Inflammatory macrophage (primary cell): ENCODE measurements at places on chromosomes 5 and 9.

DNA sequence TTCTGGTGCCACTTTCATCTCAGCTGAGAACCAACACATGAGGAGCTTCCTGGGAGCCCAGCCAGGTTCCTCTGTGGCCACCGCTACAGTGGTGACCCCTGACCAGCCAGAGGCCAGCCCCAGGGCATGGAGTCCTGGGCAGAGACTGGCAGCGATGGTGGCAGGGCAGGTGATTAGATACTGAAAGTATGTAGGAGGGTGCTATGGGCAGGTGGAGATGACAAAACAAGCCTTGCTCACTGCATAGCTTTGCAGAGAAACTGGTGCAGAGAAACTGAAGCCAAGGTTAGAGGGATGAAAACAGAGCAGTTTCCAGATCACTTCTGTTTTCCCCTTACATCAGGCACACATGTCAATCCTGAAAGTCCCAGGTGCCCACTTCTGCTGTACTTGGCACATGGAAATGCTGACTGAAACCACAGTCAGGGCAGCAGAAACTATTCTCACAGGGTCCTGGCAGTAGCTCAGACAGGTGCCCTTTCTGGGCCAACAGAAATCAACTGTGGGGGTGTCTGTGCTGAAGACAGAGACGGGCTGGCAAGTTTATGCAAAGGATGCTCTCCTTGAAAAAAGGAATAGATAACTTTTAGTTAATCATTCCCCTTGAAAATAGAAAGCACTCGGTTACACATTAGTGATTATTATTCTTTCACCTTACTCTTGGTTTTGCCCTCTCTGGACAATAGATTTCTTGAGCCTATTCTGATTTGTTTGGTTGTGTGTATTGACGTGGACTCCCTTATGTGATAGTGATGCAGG lies 90.3 kb downstream of the ANKRD55 start:
- DNase-seq: no peak

DNA sequence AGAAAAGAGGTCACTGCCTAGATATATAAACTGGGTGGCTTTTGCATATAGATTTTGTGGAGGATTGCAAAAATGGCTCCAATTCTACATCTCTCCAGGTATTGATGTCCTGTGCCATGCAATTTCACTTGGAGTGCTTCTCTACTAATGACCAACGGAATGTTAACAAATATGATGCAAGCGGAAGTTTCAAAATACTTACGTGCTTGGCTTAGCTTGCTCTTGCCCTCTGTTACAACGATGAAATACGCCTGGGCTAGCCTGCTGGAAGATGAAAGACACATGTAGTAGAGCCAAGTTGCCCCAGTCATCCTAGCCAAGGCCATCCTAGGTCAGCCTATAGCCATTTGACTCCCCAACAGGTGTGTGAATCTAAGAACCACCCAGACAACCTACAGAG lies 3.6 kb upstream of the POC5 start:
- DNase-seq: peak; percentile 25

DNA sequence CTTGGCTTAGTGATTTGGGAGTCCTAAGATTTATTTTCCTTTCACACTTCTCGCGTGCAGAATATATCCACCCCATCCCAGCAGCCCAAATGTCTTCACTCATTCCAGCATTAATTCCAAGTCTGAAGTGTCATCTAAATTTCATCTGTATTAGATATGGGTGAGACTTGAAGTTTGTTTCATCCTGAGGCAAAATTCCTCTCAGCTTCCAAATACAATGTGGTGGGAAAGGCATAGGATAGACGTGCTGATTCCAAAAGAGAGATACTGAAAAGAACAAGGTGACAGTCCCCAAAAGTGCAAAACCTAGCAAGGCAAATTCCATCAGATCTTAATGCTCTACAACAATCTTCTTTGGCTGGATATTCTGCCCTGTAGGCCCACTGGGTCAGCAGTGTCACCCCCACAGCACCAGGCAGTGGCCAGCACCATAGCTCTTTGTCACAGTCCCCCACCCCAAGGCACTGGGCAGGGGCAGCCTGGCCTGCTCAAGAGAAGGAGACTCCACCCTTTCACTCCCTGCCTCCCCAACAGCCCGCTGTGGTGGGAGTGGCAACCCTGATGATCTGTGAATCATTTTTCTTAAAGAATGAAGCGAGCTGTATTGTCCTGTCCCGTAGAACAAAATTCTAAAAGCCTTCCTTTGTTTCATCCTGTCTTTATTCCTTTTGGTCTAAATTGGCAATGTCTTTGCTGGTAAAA lies 2.7 kb upstream of the ADAM19 start:
- no peak for DNase-seq

DNA sequence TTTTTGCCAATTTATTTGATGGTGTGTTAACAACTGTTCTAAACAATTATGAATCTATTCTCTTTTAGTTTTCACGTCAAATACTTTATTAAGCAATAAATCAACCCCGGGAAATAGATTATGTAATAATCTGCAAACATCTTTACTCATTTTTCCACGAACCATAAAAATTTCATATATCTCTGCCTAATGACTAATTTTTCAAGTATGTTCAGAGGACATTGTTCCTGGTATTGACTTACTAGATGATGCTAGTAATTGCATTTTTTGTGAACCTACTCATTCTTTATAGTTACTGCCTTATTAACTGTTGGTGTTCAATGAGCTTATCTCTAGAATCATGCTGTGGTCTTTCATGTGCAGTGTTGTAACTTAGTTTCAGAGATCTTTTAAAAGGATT lies 41.0 kb upstream of the FBN2 start:
- DNase-seq: no peak

DNA sequence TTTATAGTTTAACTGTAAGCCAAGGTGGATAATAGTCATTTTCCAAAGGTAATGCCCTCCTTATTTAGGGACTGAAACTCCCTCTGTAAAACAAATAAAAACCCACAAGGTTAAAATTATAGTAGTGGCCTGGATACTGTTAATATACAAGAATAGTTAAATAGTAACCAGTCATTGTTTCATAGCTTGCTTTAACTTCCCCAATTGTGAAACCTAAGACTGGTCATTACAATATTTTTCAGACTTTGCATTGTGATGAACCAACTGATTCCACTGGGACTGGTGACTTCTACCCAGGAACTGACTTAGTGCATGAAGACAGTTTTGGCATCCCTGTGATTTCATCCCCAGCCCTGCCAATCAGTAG lies 162.6 kb downstream of the SMC2 start:
- DNase-seq: no peak

GRCh38 chr5:90287036-90287435 lies 122.5 kb downstream of the CETN3 start:
- no peak for DNase-seq

DNA sequence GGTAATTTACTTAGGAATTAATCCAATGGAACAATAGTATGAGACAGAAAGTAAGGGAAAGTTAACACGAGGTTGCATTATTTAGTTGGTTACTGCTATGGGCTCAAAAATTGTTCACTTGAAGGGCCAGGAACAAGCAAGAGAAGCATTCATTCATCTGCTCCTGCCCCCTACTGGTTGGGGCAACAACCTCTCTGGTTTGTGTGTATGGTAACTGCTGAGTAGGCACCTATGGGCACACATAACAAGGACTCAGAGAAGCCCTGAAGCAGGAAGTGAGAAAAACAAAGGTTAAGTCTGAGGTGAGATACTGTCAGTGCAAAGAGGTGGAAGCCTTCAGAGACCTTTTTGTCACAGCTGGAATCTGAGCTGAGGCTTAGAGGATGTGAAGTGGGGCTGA lies 34.4 kb upstream of the RANBP6 start:
- DNase-seq: peak; percentile 30

DNA sequence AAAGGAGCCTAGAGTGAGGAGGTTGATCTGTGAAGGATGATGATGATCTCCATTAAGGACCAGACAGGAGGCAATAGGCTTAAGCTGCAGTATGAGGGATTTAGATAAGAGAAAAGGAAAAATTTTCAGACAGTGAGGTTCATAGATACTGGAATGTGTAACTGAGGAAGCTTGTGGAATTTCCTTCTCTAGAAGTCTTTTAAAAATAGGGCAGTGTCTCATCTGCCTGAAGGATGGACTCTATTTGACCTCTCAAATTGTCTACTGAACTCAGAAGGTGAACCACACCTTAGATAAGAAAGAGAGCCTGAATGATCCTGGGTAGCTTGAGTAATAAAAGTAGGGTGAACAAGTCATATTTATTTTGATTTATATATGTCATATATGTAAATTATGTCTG lies 148.2 kb upstream of the CDKN2B start:
- no peak for DNase-seq

- DNase-seq: no peak
Observed at GRCh38 chr5:157390551-157391297, 69.3 kb upstream of the NIPAL4 start.

DNA sequence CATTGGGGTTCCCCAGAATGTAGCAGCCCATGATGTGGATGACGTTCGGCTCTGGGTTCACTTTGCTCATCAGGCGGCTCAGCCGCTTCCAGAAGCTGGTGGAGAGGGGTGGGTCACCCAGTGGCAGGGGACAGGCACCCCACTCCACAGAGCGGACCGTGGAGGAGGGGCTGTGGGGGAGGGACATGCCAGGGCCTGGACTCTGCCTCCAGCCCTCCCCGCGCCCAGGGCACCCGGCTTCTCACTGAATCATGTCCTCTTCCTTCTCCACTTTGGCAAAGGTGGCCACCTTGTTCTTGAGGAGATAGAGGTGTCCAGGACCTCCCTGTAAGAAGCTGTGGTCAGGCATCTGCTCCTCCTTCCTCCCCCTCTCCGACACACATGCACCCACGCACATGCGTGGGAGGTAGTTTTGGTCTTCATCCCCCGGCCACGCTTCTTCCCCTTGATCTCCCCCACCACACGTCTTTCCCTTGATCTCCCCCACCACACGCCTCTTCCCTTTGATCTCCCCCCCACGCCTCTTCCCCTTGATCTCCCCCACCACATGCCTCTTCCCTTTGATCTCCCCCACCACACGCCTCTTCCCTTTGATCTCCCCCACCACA lies 8.9 kb upstream of the ENTPD8 start:
- DNase-seq: no peak

DNA sequence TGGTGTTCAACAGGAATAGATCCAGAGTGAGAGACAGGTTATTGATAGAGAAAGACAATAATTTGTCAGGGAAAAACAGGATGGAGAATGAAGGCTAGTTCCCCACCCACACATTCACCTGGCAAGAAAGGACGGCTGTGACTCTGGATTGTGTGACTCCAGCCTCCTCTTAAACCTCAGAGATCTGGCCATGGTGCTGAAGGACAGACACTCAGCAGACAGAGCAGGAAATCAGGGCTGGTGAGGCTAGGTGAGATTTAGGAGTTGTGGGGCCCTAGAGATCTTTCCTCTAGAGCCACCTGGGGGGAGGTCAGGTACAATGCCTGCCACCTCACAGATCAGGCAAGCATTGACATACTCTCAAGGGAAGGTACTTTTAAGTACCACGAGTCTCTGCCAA lies 15.2 kb downstream of the OR1B1 start:
- DNase-seq: no peak

DNA sequence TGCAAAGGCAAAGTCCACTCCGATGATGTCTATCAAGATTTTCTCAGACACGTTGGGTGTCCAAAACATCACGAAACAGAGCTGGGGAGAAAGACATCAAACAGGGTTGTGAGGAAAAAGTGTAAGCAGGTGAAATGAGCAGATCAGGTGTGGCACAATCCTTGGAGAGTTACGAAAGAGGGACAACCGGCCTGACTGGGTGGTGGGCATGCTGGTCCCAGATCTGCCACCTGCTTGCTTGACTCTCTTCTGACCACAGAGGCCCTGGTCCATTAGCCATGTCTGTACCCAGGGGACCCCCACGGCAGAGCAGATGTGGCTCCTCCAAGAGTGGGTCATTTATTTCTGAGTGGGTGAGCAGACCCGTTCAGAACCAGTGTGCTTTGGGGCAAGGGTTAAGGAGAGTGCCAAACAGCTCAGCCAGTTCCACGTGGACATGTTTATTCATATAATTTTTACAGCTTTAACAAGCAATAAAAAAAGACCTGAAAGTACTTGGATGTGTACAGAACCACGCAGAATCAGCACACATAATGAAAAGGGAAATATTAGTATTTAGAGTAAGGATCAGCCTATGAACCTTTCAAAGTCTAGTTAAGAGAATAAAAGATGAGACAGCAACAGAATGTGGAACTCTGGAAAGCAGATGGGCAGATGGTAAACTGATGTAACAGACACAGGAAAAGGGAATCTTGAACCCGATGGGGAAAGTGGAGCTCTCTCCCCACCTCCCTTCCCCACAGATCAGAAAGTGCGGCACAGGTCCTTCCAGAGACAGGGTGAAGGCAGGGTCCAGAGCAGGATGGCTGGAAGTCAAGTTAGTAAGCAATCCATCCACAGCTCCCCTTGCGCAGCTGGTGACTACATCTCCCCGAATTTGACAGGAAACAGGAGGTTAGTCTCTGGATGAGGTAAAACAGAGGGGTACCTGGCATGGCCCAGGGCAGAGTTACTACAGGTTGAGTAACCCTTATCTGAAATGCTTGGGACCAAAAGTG lies 52.5 kb downstream of the OTULIN start:
- DNase-seq: no peak

DNA sequence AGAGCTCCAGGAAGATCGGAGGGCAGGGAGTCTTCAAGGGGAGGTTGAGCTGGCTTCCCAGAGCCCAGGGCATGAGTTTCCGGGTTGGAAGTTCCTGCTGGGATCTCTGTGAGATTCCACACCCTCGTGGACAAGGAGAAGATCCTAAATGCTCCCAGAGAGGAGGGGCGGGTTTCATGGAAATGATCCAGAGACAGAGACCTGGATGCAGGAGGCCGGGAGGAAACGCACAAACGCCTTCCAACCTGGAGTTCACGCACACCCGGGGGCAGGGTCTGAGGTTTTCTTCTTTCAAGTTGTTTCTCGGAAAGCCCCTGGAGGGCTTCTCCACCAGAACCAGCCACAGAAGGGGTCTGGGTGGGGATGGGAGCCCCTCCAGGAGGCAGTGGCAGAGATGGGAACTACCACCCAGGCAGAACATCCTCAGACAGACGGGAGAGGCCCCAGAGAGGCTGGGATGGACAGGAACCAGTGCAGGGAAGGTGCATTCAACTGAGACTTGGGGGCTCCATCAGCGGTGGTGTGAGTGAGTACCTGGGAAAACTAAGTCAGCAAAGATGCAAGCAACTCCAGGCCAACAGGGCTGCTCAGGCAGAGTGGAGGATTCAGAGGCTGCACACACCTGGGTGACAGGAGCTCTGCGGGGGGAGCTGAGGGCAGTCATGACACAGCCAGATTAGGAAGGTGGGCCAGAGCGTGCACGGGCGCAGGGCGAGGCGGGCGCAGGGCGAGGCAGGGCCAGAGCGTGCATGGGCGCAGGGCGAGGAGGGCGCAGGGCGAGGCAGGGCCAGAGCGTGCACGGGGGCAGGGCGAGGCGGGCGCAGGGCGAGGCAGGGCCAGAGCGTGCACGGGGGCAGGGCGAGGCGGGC lies 52.1 kb upstream of the EXOC3 start:
- DNase-seq: no peak

DNA sequence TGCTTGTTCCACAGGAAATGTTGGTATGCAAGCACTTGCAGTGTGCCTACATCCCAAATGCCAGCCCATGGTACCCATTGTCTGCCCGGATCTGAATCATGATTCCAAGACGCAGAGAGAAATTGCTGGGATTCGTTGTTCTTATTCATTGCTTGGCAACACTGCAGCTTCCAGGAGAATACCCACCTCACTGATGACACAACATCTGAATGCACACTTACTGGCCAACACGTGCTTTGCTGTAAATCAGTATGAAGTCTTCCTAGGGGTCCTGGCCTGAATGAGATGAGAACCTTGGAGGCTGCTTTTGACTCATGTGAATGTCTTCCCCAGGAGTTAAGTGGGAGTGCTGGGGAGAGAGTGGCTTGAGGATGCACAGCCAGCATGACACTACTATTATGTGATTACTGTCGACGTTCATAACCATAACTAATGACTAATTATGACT lies 11.6 kb downstream of the SRD5A1 start:
- no peak for DNase-seq

GRCh38 chr5:42948961-42949347 lies 91.2 kb downstream of the ANXA2R start:
- DNase-seq: no peak
